ENCODE measurements at places on chromosomes 12 and 14.

DNA sequence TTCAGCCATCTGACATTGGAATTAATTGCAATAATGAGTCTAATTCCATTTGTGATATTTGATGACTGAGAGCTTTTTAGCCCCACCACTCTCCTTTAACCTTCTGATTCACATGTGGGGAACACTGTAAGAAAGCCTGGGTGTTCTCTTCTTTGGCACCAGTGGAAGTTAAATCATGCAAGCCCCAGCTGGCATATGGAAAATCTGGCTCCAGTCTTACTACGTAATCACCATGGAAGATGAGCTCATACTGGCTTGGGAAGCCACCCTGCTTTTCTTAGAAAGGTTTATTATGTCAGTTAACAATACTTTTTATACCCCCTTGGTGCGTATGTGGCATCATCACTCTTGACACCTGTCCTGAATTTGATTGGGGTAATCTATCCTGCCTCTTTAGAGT lies 479.3 kb downstream of the SLC16A7 start:
- DNase-seq: no peak

- peak; percentile 74 for DNase-seq
Observed at GRCh38 chr12:26226629-26227360, 31.4 kb downstream of the SSPN start.

- DNase-seq: no peak
Observed at GRCh38 chr12:125372085-125372484, 306.9 kb downstream of the AACS start.

DNA sequence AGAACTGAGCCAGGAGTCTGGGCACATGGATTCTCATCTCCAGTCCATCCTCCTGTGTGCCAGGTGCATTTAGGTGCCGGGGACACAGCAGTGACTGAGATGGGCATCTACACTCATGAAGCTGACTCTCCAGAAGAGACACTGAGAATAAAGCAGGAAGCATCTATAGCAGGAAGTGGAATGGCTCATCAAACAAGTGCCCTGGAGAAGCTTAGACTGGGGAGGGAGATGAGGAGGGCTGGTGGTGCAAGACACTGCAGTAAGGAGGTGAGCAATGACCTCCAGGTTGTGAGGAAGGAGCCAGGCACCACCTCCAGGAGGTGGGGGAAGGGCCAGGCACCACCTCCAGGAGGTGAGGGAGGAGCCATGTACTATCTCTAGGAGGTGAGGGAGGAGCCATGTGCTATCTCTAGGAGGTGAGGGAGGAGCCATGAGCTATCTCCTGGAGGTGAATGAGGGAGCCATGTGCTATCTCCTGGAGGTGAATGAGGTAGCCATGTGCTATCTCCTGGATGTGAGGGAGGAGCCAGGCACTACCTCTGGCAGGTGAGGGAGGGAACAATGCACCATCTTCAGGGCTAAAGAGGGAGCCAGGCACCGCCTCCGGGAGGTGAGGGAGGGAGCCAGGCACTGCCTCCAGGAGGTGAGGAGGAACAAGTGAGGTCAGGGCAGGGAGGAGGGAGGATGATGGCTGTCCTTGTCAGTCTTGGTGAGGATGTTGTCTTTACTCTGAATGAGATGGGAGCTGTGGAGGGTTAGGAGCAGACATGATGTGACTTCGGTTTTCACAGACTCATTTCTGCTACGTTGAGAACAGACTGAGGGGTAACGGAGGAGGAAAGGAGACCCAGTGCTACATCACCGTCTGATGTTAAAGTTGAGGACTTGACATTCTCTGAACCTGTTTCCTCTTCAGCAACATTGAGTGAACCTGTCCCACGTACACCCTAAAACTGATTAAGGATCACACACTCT lies 961.9 kb upstream of the TMEM132C start:
- no peak for DNase-seq

GRCh38 chr14:100078997-100079725 lies 13.9 kb downstream of the EVL start:
- DNase-seq: no peak

GRCh38 chr12:12467688-12468261 lies 94.9 kb downstream of the DUSP16 start:
- no peak for DNase-seq

- no peak for DNase-seq
Observed at GRCh38 chr12:94405413-94406116, 54.1 kb downstream of the CEP83 start.

DNA sequence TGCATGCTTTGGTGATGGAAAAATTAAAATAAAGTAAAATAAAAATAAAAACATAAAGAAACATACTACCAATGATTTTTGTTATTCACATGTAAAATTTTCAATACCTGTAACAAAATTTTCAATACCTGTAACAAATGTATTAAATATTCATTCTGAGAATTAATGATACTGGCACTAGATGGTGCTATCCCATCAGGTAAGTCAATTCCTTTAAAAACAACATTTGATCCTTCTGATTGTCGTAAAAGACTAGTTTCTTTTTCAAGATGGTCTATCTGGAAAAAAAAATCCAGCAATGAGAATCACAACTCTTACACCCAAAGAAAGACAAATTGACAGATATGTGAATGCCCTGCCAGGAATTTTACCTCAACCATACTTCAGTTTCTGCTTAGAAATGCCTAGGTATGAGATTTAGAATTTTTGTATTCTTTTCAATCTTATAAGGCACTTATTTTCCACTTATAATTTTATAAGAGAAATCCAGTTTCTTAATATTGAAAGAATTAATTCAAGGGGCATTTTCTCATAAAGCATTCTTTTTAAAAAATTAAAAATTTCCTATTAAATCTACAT lies 30.7 kb downstream of the CEP290 start:
- DNase-seq: peak; percentile 2

GRCh38 chr12:56634242-56634836 lies 4.2 kb upstream of the BAZ2A start:
- DNase-seq: no peak

DNA sequence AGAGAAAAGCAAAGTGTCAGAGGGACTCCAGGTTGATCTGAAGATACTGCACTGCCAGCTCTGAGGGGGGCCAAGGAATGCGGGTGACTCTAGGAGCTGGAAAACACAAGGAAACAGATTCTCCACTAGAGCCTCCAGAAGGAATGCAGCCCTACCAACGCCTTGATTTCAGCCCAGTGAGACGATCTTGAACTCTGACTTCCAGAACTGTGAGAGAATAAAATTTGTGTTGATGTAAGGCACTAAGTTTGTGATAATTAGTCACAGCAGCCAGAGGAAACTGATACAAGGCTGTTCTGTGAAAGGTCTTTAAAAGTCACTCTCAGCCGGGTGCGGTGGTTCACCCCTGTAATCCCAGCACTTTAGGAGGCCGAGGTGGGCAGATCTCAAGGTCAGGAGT lies 34.2 kb downstream of the CKAP4 start:
- DNase-seq: no peak

DNA sequence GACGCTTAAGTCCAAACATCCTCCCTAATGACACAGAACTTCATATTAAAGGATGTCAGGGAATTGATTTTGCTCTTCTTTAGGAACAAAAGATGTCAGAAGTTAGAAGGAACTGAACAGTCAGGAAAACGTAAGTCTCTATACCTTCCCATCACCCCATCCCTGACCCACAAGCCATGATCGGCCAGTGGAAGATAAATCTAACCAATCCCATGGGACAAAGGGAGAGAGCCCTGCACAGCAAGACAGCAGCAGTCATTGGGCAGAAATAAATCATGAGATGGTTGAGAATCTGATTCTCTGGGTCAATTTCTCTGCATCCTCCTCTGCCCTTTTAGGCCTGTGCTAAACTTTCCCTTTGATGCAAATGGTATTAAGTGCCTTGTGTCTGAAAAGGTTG lies 414.9 kb downstream of the RGS6 start:
- DNase-seq: no peak

- DNase-seq: no peak
Observed at GRCh38 chr14:90061685-90062126, at the start of gene KCNK13. KCNK13 (plus strand) TSS chr14:90061994; CDS start chr14:90062206, 212 bp downstream.

DNA sequence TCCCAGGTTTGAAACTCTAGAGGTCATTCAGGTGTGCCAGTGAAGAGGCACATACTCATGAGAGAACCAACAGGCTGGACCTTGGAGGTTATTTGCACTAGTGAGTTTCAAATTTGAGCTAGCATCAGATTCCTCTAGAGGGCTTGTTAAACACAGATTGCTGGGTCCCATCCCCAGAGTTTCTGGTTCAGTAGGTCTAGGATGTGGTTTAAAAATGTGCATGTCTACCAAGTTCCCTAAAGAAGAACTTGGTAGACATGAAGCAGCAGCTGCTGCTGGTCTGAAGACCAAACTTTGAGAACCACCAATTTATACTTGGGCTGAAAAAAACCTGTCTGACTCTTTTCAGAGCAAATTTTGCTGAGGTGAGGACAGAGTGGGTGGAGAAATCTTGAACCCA lies 61.7 kb downstream of the SUSD6 start:
- no peak for DNase-seq
